ENCODE measurements at places on chromosomes 7 and 10.

DNA sequence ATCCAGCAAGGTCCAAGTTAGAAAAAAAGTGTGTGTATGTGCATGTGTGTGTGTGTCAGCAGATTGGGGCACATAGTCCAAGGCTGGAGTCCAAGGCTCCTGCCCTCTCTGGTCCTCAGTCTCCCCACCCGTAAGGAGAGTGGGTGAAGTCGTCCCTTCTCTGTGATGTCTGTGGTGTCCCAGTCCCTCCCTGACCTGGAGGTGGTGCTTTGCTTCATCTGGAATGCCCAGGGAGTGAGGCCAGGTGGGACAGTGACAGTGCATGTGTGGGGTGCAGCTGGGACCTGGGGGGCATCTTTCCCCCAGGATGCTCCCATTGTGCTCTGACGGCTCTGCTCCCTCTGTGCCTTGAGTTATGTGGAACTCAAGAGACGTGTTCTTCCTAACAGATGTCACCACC, 18.0 kb downstream of the AQP1 start:
- DNase-seq, result no peak

DNA sequence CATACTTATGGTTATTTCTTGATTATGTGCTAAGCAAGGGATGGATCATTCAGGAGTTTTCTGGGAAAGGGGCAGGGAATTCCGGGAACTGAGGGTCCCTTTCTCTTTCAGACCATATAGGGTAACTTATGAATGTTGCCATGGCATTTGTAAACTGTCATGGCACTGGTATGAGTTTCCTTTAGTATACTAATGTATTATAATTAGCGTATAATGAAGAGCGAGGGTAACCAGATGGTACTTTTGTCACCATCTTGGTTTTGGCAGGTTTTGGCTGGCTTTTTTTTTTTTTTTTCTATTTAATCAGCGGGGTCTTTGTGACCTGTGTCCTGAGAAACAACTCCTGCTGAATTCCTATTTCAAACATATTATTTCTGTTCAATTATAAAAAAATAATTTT, 237.6 kb upstream of the PTER start:
- DNase-seq, result no peak

- DNase-seq, result no peak
Observed at GRCh38 chr7:129210989-129211312, 13.9 kb upstream of the AHCYL2 start.

DNA sequence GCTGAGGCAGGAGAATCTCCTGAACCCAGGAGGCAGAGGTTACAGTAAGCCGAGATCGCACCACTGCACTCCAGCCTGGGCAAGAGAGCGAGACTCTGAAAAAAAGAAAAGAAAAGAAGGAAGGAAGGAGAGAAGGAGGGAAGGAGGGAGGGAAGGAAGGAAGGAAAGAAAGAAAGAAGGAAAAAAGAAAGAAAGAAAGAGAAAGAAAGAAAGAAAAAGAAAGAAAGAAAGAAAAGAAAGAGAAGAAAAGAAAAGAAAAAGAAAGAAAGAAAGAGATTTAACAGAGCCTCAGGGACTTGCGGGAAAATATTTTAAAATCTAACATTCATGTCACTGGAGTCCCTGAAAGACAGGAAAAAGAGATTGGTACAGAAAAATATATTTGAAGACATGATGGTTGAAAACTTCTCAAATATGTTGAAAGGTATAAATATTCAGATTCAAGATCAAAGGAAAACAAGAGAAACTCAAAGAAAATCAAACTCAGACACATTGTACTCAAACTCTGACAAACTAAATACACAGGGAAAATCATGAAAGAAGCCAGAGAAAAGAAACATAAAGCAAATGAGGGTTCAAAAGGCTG, 25.3 kb upstream of the DNAAF5 start:
- DNase-seq, result no peak

GRCh38 chr7:127968547-127968946, 62.7 kb downstream of the LRRC4 start:
- no peak for DNase-seq

GRCh38 chr7:116200963-116201362, 9.4 kb upstream of the TES start:
- no peak for DNase-seq

DNA sequence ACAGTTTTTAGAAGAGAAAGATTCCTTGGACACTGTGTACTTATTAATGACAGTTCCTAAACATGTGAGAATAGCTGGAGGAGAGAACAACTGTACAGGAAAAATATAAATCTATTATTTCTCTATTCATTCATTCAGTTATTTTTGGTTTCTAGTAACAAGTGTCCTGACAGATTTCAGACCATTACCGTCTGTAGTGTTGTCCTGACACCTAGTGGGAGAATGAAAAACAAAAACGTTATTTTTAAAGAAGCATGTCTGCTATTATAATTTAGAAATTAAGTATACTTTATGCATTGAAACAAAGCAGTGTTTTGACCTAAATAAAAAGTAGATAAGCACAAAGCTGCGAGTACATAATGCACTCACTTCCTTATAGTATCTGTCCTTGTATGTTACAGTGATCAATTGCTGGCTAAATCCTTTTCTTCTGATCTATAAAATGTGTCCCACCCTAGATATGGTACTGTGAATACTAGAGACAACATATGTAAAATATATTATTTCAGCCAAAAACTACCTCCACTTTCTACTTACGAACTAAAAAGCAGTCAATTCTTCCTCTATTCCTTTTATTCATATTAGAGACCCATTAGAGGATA, 575.6 kb downstream of the ARL4A start:
- DNase-seq, result no peak

All from stimulated activated CD8-positive, alpha-beta memory T cell treated with anti-CD3 and anti-CD28 coated beads, Interleukin-15, amount 100 ng/mL, for 48 hours (primary cell).